ENCODE measurements at places on chromosomes 7 and 10. TPM values are rescaled to one million over a fixed set of nuclear protein-coding genes. Genes with fewer than 3 reads are reported as not detected.

Gene SUN1
- total RNA-seq = 177 TPM

Gene LRRD1
- not detected for total RNA-seq

Gene SCART1
- 0.31 TPM for total RNA-seq

Gene CFAP70
- 0.99 TPM for total RNA-seq

Gene TFR2
- total RNA-seq = not detected

Gene C10orf105
- not detected for total RNA-seq

Gene TFPI2
- total RNA-seq = 1.9 TPM

Gene CYP3A4
- total RNA-seq = 0.56 TPM

Gene GALNT17
- total RNA-seq = 76.1 TPM

Gene ALOX5
- 1.8 TPM for total RNA-seq

Gene HDAC9
- total RNA-seq = 52.9 TPM

Gene HMX2
- not detected for total RNA-seq

Gene MSMB
- not detected for total RNA-seq

Gene ASB10
- total RNA-seq = 26.9 TPM

Gene LLCFC1
- total RNA-seq = not detected

Gene CYCS
- 585 TPM for total RNA-seq

Gene KCTD7
- total RNA-seq = 8.3 TPM

Gene SMARCD3
- 80.1 TPM for total RNA-seq

Gene CALML3
- not detected for total RNA-seq

Gene BMPER
- total RNA-seq = 1.4 TPM

Gene PPP1R17
- not detected for total RNA-seq

Gene TAS2R3
- 0.25 TPM for total RNA-seq

Gene GPC2
- total RNA-seq = not detected

Gene GDF10
- 0.36 TPM for total RNA-seq

Gene C10orf67
- 0.63 TPM for total RNA-seq

Gene KCNH2
- 104 TPM for total RNA-seq

Gene TWIST1
- total RNA-seq = 1.0 TPM

Gene GIMAP1
- total RNA-seq = 5.8 TPM

Gene LRRC61
- total RNA-seq = 5.5 TPM

Gene PPP1R3C
- 38.0 TPM for total RNA-seq

Gene IDI2
- total RNA-seq = 0.28 TPM
